ENCODE measurements at places on chromosomes 4 and X.

- no peak for DNase-seq
Observed at GRCh38 chr4:25160714-25161592, 704 bp upstream of the SEPSECS start.

DNA sequence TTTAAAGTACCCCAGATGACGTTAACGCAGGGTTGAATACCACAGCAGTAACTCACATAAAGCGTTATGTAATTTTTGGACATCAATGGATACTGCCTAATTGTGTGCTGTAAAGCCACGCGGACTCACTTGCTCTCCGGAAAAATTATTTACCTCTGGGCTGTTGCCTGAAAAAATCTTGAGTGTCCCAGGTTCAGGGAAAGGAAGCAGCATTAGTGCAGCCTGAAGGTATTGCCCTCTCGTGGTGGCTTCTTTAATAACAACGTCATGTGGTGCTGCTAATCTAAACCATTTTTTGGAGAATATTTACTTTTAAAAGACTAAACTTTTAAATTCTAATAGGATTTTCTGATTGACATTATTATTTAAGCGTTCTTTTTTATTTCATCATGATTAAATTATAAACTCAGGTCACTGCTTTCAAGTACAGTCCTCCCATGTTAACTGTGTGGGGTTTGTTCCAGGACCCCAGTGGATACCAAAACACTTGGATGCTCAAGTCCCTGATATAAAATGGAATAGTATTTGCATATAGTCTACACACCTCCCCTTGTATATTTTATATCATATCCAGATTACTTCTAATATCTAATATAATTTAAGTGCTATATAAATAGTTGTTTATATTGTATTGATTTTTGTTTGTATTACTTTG, 384.8 kb downstream of the FAM133A start:
- no peak for DNase-seq

GRCh38 chr4:80045786-80046185, 27.2 kb downstream of the ANTXR2 start:
- no peak for DNase-seq

DNA sequence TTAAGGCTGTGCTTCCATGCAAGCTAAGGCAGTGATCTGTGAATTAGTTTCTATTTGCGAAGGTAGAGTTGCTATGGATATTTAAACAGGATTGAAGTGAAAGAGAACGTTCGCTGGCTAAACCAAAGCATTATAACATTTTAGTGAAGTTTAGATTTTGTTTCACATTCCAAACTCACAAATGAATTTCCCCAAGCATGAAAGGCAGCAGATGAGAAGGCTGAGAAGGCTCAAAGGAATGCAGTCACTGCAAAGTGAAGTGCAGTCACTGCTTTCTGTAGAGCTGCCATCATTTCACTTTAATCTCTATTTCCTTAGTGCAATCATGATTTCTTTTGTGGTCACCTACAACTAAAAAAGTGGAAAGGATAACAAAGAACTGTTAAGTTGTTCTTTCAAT, 334.7 kb upstream of the NR3C2 start:
- DNase-seq, result no peak

DNA sequence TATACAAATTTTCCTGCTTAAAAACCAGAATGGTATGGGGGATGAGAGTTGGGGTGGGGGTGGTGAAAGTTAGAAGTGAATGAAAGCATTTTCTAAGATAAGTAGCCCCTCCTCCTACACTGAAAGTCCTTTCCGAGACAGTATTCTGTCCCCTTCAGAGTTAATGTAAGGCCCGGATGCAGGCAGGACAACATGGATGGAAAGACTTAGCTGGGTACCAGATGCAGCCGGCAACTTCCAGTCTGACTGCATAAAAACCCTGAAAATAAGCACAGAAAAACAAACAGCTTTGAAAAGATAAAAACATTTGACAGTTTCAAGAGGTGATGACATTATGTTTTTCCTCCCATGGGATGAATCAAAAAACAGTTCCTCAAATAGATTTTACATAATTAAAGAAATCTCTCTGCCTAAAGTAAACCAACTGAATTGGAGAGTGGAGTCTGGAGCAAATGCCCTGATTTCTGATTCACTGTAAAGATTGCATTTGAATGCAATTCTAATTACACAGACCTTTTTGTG, 196.3 kb downstream of the GPAT3 start:
- no peak for DNase-seq

- DNase-seq, result no peak
Observed at GRCh38 chr4:8181844-8182243, 17.2 kb upstream of the SH3TC1 start.

GRCh38 chrX:150696331-150696730, 3.1 kb downstream of the MTMR1 start:
- DNase-seq, result no peak

- DNase-seq, result no peak
Observed at GRCh38 chr4:18934197-18934596, 912.6 kb upstream of the LCORL start.

DNA sequence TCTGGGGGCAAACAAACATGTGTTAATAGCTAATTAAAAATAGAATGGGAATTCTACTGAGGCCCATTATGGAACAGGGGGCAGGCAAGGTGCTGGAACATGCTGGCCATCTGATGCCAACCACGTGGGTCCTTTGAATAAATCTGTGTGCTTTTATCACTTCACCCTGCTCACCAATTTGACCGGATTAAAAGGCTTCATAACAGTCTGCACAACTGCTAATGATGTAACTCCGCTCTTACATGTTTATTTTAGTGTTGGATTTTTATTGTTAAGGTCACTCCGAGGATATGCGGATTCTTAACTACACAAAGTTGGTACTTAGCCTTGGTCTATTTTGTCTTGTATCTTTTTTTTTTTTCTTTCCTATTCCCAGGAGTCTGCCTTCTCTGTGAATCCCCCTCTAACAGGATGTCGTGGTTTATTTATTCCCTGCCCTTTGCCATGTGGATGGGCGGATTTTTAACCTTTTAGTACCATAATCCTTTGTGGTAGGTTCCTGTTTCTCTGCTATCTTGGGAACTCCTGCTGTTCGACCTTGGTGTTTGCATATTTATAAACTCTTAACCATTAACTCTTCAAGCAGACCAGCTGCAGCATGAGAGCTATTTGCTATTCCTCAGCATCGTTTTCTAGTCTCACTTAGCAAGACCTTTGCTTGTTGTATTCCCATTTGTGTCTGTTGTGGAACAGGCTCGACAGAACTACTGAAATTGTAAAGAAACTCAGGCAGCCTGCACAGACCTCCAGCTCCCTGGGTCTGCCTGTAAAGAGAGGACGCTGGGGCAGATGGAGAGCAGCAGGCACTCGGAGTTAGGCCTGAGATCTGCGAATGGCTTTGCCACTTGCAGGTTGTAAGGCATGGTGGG, 38.0 kb downstream of the TRIM2 start:
- no peak for DNase-seq

GRCh38 chr4:140776556-140776955, 20.4 kb upstream of the TBC1D9 start:
- no peak for DNase-seq

DNA sequence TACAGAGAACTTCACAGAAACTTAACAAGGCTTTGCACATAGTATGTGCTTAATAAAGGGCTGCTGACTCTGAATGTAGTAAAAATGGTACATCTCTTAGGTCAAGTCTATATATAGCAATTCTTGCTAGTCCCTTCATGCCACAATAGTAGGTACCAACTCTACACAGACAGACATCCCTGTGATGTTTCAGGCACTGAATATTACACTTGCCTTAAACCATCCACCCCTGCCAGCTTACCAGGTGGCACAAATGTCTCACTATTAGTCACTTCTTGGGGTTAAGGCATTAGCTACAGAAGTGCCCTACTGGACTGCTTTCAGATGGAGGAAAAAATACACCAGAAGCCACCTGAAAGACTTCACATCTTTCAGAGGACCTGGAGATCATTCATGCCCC, 86.3 kb upstream of the CITED1 start:
- DNase-seq, result no peak

GRCh38 chr4:106629268-106629625, 260.7 kb upstream of the GIMD1 start:
- DNase-seq, result no peak

DNA sequence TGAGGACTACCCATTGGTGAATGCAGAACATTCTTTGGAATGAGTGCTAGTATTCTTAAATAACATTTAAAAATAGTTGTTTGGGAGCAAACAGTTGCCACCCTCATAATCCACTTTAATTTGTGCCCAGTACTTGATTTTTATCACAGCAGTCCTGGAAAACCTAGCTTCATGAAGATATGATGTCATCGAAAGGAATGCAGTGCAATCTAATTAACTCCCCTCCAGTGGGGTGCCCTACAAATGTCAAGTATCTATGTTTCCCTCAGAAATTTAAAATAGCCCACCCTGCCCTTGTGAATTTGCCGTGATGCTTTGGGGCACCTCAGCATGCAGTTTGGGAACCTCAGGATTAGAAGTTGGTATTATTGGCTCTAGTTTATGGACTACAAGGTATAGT, 5.4 kb downstream of the RAB9A start:
- no peak for DNase-seq

- DNase-seq, result no peak
Observed at GRCh38 chrX:41722816-41723618, 964 bp upstream of the GPR82 start.

DNA sequence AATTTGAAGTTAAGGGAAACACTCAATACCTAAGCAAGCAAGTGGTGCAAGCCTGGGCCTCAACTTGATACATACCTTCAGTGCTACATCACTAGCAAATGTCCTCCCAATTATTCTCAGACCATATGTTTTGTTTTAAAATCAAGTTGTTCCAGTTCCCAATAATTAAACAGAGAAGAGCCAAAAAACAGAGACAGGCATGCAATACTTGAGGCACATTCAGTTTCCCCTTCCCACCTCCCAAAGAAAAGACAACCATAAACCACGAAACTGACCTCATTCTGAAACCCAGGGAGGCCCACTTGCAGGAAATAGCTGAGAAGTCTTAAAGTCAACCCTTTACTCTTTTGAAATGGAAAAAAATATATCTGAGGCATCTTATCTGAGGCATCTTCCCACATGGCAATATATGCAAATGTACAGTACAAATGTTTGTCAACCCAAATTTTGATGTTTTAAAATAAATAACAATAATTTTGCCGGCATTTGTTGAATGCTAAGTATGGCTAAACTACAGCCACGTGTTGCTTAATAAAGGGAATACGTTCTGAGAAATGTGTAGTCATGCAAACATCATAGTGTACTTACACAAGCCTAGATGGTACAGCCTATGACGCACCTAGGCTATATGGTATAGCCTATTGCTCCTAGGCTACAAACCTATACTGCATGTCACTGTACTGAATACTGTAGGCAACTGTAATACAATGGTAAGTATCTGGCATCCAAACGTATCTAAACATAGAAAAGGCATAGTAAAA, 147.5 kb downstream of the TSPAN5 start:
- peak; percentile 21 for DNase-seq

GRCh38 chr4:31575504-31575903, 855.3 kb downstream of the PCDH7 start:
- DNase-seq, result no peak

GRCh38 chrX:66200855-66201795, 37.1 kb downstream of the HEPH start:
- DNase-seq, result no peak

DNA sequence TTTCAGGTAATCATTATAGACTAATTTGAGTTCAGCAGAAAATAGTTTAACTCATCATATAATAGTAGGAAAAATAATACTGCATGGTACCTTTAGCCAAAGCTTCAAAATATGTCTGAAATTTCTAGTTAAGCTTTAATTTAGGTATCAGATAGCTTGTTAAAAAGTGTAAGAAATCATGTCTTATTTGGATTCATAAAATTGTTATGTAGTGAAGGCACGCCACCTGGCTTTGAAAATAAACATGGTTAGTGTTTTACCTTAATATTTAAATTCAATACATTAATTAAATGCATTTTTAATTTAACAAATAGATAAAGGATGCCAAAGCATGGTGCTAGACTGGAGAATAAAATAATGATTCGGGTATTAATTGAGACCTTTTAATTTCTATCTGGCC, 211.4 kb downstream of the FSTL5 start:
- no peak for DNase-seq

GRCh38 chrX:80420147-80420546, at the start of gene TENT5D:
Gene TENT5D, plus strand, starts transcription at chrX:80420447. Its CDS starts 22,093 bp downstream, at chrX:80442540.
- no peak for DNase-seq

- DNase-seq, result no peak
Observed at GRCh38 chrX:51440365-51440764, 56.0 kb downstream of the NUDT11 start.

- DNase-seq, result no peak
Observed at GRCh38 chr4:151297170-151297569, 20.2 kb downstream of the PRSS48 start.

- DNase-seq, result no peak
Observed at GRCh38 chrX:82658492-82658891, 849.6 kb upstream of the POU3F4 start.

DNA sequence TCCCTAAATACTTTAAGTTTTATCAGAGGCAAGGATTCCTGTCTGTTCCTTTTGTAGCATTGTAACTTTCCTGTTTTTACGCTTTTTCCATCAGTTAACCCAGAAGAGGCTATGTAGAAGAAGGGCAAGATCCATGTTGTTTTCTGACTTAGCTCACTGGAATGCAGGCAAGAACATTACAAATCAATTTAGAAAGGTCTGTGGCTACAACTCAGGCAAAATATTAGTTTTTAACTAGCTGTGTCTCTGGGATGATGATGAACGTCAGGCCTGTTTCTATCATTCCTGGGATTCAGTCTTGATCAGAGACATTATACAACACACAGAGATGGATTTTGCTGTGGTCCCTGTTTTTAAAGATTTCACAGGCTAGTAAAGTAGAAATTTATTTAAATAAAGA, 813.0 kb upstream of the POU3F4 start:
- DNase-seq, result no peak

GRCh38 chrX:9316096-9316495, 148.8 kb upstream of the TBL1X start:
- DNase-seq, result peak; percentile 58

DNA sequence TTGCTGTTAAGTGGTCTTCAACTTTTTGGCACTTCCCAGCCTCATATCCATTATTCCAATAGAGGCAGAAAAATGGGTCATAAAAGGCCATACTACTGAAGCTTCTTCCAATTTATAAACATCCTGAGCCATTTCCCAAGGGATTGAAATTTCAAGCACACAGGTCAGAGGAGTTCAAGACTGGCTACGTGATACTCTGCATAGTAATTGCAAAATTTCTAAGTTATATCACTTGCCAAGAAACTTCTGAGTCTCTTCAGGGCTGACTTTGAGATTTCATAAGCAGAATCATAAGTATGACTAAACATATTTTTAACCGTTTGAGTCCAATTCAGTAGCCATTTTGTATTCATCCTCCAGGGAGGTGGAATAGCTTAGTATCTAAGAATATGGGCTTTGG, 75.6 kb upstream of the RXFP1 start:
- no peak for DNase-seq

GRCh38 chrX:150035531-150035930, 97.2 kb upstream of the EOLA2 start:
- DNase-seq, result no peak

GRCh38 chr4:19829101-19829500, 422.6 kb upstream of the SLIT2 start:
- DNase-seq, result no peak

- DNase-seq, result no peak
Observed at GRCh38 chr4:52684896-52685295, 25.8 kb upstream of the USP46 start.
